ENCODE measurements at places on chromosomes 12 and 14.

GRCh38 chr12:81231574-81232368 lies 153.9 kb downstream of the ACSS3 start:
- no peak for DNase-seq

- DNase-seq = no peak
These were observed 167.1 kb downstream of the TTC7B start for GRCh38 chr14:90649083-90649482.

DNA sequence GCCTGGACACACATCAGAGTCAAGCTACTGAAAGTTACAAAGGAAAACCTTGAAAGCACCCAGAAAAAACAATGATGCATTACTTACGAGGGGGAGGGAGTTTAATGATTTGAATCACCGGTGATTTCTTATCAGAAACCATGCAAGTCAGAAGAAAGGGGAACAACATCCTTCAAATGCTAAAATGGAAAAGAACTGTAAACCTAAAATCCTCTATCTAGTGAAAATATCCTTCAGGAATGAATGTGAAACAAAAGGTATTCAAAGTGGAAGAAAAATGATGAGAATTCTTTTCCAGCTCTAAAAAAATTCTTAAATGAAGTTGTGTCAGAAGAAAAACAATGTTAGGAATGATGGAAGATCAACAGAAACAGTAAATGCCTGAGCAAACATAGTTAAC lies 16.8 kb downstream of the SCAF11 start:
- peak; percentile 37 for DNase-seq

- DNase-seq = no peak
These were observed 21.5 kb upstream of the ALDH2 start for GRCh38 chr12:111745211-111745610.

- DNase-seq = no peak
These were observed 81.0 kb downstream of the PTPN21 start for GRCh38 chr14:88473791-88474190.

DNA sequence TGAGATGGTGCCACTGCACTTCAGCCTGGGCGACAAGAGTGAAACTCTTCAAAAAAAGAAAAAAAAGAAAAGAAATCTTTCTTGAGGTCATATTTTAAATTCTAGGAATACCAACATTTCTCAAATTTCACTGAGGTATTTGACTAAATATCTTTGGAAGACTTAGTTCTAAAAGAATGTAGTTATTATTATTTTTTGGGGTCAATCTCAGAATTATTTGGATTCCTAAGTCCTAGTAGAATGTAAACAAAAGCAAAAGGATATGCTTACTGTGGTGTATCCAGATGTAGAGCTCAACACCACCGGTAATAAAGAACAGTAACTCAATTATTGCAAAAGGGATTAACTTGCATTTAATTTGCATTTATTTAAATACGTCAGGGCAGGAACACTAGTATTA lies 25.0 kb downstream of the PRICKLE1 start:
- no peak for DNase-seq

DNA sequence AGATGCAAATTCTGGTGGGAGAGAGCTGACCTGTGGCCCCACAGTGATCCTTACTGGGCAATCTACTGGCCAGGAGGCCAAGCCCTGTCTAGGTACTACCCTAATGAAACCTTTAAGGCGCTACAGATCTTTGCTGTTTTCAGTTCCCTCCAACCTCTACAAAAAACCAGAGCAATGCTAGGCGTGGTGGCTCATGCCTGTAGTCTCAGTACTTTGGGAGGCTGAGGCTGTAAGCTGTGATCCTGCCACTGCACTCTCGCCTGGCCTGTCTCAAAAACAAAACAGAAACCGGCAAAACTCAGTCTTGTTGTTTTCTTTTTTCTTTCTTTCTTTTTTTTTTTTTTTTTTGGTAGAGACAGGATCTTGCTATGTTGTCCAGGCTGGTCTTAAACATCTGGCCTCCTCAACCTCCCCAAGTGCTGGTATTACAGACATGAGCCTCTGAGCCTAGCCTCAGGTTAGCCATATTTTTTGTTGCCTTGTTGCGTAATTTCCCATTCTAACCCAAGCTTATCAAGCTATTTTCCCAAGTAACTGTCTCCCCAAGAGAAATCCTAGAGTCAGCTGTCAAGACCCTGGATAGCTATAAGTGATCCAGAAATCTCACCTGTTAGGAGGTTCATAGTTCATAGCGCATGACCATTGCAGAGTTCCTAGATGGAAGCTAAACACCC lies 2.8 kb downstream of the ETFBKMT start:
- DNase-seq = no peak

GRCh38 chr12:100504804-100505203 lies 31.1 kb downstream of the NR1H4 start:
- DNase-seq = no peak

DNA sequence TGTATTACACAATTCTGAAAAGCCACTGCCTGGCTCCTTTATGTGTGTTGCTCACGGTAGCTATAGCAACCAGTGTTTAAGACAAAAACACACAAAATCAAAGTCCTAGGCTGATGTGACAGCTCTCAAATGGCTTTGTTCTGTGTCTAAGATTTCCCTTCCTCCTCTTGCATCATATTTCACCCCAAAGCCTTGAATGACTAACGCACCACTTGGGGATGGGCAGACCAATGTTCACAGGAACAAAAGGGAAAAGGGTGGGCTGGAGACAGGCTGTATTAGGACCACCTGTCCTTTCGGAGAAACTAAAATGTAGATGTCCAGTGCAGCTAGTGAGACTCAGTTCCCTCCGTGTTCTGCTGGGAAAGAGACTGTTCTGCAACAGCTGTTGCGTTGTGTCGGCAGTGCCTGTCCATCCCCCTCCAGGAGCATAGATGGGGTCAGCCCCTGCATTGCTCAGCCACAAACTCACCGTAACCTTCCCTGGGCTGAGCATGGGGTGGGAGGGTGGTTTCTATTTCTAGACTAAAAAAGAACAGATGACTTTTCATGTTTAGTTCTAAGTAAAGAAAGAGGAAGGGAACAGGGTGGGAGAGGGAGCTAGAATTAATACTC lies 26.8 kb upstream of the DAAM1 start:
- peak; percentile 87 for DNase-seq

- no peak for DNase-seq
These were observed 1.9 kb downstream of the TGFB3 start for GRCh38 chr14:75979648-75980565.

GRCh38 chr12:93743229-93743998 lies 66.2 kb downstream of the CRADD start:
- DNase-seq = no peak

GRCh38 chr12:14928931-14929330 lies 9.4 kb downstream of the ERP27 start:
- no peak for DNase-seq

DNA sequence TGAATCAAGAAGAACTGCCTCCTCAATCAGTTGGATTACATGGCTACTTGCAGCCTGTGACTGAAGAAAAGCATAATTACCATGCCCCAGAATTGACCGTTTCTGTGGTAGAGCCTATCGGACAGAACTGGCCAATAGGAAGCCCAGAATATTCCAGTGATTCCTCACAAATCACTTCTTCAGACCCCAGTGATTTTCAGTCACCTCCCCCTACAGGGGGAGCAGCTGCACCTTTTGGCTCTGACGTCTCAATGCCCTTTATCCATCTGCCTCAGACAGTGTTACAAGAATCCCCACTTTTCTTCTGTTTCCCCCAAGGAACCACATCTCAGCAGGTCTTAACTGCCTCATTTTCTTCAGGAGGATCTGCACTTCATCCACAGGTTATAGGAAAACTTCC lies 80.8 kb downstream of the RAD52 start:
- DNase-seq = peak; percentile 8

GRCh38 chr14:105093038-105093430 lies 27.8 kb upstream of the GPR132 start:
- peak; percentile 36 for DNase-seq

DNA sequence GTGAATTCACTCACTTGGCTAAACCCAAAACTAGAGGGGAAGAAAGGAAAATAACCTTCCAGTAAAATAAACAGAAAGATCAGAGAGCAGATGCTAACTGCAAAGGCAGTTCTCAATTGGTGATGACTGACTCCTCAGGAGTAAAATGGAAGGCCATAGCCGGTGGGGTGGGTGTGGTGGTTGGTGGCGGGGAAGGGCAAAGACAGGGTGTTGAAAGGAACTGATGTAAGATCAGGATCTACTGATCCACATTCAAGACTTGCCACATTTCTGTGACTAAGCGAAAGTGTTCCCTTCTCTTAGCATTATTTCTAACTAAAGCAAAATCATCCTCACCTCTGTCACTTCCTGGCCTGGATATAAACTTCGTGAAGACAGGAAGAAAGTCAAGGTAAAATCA lies 26.3 kb upstream of the TC2N start:
- peak; percentile 9 for DNase-seq

- DNase-seq = no peak
These were observed 9.5 kb upstream of the NUMB start for GRCh38 chr14:73467800-73468199.

- DNase-seq = no peak
These were observed 121.3 kb downstream of the C12orf75 start for GRCh38 chr12:105451798-105452197.

DNA sequence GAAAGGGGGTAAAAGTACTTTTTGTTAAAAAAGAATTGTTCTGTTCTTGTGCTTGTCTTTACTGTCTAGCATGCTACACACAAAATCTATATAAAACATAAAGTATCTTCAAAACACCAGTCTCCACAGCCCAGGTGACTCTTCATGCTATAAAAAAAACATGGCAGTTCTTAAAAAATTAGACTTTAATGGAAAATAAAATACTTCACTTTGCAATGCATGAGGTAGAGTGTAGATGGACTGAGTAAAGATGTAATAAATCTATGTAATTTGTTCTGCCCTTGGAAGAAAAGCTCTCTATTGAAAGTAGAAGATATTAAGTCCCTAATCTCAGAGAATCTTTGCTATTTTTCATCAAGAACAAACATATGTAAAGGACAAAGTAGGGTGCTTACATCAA lies 425.4 kb downstream of the NOVA1 start:
- DNase-seq = no peak

DNA sequence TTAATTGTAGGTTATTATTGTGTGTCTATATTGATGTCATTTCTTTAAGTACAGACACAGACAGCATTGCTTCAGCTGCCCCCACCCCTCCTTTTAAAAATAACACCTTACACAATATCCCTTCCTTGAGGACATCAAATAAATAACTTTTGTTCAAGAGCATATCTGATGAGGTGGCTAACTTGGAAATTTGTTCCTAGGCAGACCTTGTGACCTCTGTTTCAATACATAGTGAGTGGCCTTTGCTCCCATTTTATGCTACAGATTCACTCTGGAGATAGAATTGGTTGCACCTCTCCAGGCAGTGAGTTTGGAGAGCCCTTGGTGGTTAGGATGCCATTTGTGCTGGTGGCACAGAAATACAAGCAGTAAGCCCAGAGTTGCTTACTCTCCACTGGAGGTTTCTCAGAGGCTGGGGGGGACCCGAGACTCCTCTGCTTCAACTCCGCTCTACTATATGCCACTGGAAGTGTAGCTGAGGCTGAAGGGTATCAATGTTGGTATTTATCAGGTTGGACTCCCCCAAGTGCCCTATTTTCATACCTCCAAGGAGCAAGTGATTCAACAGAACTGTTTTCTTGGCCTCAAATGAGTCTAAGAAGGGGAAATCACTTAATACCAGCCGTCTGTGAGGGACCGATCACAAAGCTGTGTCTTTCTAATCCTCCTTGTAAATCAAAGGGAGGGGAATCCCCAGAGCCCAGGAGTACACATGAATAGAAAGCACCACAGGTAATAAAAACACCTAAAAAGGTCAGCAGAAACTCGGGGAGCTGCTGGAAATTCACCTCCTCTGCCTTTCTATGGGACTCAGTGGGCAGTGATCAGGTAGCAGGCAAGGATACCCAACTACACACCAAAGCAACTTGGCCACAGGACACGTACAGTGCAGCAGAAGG lies 463.1 kb downstream of the RAD51B start:
- peak; percentile 74 for DNase-seq

GRCh38 chr12:24739106-24739779 lies 209.7 kb downstream of the BCAT1 start:
- no peak for DNase-seq

- DNase-seq = no peak
These were observed 73.5 kb upstream of the VASH1 start for GRCh38 chr14:76687611-76688382.

DNA sequence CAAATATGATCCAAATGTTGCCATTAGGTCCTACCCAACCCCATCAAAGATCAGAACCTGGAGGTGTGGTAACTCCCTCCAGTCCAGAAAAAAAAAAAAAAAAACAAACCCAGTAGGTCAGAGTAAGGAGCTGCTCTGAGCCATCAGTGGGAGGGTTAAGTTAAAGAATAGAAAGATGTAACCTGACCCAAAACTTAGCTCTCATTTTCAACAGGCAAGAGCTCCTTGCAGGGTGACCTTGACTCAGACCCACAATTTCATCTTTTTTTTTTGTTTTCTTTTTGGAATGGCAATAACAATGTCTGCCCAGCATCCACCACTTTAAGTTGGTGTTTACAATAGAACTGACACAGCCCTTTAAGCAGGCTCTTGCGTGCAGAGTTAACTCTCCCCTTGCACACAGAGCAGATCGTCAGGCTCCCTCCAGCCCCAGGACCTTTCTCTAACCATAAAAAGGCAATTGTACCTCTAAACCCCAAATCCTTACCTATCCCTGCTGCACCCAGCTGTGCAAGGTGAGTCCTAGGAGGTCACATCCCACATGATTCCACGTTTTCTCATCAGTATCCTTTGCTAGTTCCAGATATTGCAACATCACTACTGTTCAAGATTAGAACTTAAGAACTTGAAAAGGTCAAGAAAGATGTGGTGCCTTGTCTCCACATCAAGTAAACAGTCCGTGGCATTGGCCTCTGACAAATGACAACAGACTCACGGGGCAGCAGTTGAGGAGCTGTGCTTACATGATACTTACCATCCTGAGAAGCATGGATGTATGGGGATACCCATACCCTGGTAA lies 178.6 kb upstream of the EEA1 start:
- no peak for DNase-seq

DNA sequence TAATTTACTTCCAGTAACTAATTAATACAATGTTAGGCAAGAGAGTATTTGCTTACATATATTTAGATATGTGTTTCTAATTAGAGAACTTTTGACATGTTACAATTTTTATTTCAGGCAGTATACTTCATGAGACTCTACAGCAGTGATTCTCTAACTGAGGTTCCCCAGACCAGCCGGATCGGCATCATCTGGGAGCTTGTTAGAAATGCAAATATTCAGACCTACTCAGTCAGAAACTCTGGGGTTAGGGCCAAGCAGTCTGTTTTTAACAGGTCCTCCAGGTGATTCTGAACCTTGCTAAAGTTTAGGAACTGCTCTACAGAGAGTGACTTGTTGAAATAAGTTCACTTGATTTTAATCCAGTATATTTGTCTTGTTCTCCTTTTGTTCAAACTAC lies 46.5 kb downstream of the ARID2 start:
- no peak for DNase-seq

GRCh38 chr14:96960598-96961116 lies 163.5 kb downstream of the VRK1 start:
- no peak for DNase-seq

GRCh38 chr12:68772714-68773113 lies 26.7 kb downstream of the SLC35E3 start:
- DNase-seq = no peak
